ENCODE measurements at places on chromosomes 7 and 10.

DNA sequence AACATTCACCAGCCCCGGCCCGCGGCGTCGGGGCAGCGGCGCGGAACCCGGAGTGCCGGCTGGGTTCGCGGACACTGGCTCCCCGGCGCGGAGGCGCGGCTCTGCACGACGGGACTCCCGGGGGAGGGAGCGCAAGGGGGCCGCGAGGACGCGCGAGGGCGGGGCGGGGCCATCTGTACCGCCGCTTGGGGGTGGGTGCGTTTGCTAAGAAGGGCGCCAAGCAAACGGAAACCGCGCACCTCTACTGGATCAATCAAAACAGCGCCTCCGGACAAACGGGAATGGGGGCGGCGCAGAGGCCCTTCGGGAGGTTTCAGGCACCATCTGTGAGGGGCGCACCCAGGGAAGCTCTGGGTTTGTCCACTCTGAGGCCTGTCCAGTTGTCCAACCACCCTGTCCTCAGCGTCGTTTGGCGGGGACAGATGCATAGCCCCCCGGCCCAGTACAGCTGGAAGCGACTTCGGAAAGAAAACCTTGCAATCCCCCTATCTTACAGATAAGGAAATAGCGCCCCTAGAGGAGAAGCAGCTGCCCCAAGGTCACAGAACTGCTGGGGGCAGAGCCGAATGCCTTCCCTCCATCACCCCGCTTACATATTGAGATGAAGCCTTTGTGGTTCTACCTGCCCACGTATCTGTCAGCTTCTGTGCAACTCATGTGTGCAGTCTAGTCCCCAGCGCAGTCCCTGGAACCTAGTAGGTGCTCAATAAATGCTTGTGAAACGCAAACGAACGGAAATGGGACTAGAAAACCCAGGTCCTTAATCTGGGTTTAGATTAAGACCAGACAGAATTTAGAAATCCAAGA, 10.7 kb upstream of the SLIT1 start:
- DNase-seq, result peak; percentile 45

- DNase-seq, result peak; percentile 16
Observed at GRCh38 chr10:127524229-127524628, 24.9 kb upstream of the NPS start.

GRCh38 chr7:79180533-79180932, 272.9 kb downstream of the MAGI2 start:
- no peak for DNase-seq

DNA sequence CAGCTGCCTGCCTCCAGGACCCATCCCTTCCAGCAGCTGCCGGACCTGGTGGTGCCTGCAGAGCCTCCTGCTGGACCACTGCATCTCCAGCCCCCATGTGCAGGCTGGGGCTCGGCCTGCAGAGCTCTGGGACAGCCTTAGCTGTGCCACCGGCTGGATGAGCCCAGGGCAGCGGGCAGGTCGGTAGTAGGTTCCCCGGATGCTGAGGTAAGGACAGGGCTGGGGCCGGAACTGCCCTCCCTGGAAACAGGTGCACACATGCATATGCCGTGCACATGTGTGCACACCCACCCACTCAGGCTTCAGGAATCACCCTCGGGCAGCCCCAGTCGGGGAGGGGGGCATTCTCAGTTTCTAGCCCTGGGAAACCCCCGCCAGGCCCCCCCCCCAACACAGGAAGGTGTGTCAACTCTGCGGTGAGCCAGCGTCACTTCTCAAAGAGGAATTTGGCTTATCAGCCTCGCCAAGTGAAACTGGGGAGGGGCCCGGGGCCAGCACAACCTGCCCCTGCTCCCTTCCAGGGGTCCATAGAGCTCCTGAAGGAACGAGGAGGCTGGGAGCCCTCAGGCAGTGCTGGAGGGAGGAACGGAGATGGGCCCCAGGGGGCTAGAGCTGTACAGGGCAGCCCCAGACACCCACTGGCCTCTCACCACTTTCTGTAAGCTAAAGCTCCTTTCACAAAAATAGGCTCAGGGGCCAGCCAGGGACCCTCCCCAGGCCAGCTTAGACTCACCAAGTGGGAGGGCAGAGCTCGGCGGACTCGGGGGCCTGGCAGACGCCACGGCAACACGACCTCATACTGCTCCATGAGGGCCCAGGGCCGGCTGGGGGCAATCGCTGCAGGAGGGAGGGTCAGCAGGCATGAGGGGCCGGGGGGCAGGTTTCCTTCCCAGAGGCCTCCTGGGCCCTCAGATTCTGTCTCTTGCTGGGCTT, 1.7 kb downstream of the ADAM8 start:
- no peak for DNase-seq

GRCh38 chr7:104160375-104160774, 47.4 kb downstream of the ORC5 start:
- no peak for DNase-seq

DNA sequence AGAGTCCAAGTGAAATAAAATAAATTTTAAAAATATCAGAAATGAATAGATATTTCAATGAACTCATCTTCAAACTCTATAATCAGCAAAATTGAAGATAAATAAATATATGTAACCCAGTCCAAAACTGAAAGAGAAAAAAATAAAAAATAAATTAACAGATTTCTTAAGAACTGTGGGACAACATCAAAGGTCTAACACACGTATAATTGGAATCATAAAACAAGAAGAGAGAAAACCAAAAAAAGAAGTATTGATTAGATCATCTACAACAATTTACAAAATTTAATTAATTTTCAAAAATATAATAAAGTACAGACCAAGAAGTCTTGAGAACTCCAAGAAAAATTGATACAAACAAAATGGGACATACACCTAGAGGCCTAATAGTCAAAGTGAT, 625.8 kb upstream of the SORCS1 start:
- no peak for DNase-seq

- DNase-seq, result no peak
Observed at GRCh38 chr10:78869508-78870454, 199.0 kb upstream of the ZMIZ1 start.

- DNase-seq, result no peak
Observed at GRCh38 chr10:21130108-21130507, 233.0 kb upstream of the NEBL start.

GRCh38 chr10:126921974-126922525, 16.8 kb downstream of the DOCK1 start:
- DNase-seq, result peak; percentile 29

DNA sequence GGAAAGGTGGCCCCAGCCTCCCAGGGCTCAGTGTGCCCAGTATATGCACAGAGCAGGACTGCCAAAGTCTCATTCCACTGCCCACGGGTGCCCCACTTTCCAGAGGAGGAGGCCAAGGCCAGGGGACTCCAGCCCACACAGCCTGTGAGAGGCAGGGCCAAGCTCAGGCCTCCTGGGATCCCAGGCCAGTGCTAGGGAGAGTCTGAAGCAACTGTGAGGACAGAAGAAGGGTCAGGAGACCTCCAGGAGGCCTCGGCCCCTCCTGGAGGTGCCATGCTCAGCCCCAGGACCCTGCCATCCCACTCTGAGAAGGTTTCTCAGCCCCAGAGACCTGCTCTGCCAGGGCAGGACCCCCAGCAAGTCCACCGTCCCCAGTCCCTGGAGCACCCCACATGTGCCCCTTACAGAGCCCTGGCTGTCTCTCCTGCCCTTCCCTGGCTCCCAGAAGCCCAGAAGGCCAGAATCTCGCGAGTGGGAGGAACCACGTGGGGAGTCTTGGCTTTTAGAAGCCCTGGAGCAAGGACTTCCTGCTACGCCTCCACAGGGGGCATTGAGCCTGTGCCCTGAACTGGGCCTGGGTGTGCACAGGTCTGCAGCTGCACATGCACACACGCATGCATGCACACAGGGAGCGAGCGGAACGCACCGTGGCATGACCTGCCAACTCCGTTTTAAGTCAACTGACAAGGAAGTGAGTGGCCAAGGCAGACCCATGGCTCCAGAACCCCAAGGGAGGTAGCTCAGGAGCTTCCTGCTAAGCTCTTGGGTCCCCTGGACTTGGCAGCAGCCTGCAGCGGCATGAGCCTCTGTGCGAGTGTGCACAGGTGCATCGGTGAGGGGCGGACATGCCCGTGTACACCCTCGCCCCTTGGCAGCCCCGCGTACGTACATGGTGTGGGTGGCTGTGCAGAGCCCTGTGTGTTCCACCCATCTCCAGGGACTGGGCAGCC, 33.6 kb downstream of the ZCCHC24 start:
- no peak for DNase-seq

DNA sequence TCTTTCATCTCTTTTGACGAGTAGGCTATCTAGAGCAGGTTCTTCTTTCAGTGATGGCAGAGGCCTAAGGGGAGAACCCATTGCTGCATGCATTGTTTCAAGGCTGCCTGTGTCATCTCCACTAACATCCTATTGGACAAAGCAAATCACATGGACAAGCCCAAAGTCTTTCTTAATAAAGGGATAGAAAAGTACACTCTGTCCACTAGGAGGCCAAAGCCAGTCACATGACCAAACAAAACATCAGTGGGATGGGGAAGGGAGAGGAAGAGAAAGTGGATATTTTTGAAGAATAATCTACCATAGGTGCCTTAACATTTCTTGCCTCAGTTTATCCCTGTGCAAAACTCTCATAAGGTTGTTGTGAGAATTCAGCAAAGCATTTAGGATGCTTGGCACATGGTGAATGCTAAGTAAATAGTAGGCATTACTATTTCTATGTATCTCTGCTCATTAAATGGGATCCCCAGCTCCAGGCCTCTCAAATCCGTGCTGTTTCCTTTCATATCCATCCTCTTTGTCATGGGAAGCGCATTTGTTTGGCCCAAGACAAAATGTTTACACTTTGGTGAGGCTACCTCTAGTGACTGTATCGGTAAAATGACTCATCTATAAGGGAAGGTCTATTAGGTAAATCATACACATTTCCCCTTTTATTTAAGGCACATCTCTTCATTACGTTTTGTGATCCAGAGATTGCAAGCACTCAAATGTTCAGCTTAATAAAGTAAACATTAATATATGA, 16.7 kb upstream of the CADPS2 start:
- no peak for DNase-seq

GRCh38 chr7:144738708-144739314, 97.0 kb downstream of the TPK1 start:
- DNase-seq, result peak; percentile 18
